GM19239 (cell line): ENCODE measurements at places on chromosomes 6 and 20.

- peak; percentile 48 for DNase-seq
Observed at GRCh38 chr6:139290787-139291311, 949 bp downstream of the TXLNB start.

DNA sequence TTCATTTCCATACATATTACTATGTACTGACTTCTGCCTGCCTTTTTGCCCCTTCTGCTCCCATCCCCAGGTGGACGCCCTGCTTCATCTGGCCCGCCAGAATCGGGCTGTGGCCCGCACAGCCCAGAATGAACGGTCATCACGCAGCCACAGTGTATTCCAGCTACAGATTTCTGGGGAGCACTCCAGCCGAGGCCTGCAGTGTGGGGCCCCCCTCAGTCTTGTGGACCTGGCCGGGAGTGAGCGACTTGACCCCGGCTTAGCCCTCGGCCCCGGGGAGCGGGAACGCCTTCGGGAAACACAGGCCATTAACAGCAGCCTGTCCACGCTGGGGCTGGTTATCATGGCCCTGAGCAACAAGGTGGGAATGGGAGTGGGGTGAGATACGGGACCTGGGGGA lies 4.7 kb upstream of the PHF1 start:
- DNase-seq, result no peak

DNA sequence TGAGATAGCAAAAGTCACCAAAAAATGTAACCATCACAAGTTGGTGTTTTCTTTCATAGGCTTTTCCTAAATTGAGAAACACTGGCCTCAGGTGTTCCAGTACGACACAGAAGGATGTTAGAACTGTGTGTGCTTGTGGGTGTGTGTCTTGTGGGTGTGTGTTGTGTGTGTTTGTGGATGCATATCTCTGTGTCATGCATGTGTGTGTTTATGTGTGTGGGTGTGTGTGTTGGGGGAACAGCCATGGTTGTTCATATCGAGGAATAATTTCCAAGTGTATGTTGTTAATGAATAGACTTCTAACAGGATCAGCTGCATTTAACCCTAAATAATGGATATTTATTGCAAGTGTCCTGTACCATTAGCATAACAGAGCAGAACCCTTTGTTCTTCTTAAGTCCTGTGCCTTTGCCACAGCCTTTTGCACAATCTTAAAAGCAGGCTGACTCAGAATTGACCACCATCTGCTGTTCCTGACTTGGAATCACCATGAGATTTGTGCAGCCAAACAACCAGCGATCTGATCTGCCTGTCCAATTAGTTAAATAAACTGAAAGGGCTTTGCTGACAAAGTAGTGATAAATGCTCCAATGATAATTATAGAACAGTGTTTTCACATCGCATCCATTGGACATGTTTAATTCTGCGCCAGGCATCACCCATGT lies 7.6 kb downstream of the CD93 start:
- no peak for DNase-seq

DNA sequence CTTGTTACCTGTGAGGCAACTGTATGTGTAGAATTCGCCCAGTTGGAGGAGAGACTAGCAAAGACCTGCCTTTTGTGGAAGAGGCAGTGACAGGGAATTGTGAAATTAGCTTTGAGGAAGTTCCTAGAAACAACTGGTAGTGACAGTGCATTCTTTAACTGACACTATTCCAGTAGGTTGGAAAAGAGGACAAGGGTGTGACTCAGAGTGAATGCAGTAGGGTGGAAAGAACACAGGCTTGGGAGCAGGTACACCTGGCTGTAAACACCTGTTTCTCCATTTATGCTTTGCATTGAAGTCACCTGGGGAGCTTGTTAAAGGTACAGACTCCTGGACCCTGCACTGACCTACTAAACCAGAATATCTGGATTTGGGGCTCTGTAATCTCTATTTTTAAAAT lies 295.7 kb downstream of the PHACTR1 start:
- no peak for DNase-seq

- DNase-seq, result no peak
Observed at GRCh38 chr6:36769676-36770499, 69.4 kb downstream of the CPNE5 start.

DNA sequence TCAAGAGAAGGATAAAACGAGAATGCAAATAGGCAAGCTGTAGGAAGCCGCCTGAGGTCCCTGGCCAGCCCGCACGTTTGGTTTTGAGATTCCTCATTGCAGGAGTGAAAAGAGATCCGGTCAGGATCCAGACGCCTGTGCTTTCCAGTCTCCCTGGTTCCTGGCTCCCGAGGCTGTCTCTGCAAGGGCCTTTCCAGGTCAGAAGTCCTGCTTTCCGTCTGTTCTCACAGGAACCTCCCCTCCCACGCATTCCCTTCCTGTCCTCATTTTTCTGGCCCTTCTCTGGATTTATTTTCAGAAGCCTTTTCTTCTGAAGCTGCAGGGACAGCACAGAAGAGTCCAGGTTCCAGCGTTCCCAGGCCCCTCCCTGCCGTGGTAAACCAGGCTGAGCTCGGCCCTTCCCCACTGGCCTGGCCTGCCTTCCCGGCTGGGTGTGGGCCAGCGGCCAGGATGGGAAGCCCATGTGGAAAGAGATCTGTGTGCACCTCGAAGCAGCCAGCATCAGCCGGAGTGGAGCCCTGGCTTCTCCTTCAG lies 54.0 kb downstream of the TMEM242 start:
- no peak for DNase-seq

GRCh38 chr20:61014491-61014890 lies 237.6 kb upstream of the CDH4 start:
- DNase-seq, result no peak

- no peak for DNase-seq
Observed at GRCh38 chr6:166910601-166911000, 45.7 kb downstream of the RNASET2 start.

DNA sequence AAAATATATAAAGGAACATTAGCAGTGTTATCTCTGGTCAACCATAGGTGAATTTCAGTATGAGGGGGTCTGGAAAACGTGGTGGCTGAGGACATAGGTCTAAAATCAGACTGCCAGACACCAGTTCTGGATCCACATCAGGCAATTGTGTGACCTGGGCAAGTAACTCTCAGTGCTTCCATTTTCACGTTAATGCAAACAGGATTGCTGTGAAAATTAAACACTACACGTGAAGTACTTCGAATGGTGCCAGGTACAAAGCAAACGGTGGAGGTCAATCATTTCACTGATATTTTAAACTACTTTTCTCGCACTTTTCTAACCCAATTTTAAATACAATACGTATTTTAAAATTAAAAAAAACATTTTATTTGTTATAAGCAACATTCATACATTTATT lies 315.7 kb downstream of the TRDN start:
- DNase-seq, result no peak

DNA sequence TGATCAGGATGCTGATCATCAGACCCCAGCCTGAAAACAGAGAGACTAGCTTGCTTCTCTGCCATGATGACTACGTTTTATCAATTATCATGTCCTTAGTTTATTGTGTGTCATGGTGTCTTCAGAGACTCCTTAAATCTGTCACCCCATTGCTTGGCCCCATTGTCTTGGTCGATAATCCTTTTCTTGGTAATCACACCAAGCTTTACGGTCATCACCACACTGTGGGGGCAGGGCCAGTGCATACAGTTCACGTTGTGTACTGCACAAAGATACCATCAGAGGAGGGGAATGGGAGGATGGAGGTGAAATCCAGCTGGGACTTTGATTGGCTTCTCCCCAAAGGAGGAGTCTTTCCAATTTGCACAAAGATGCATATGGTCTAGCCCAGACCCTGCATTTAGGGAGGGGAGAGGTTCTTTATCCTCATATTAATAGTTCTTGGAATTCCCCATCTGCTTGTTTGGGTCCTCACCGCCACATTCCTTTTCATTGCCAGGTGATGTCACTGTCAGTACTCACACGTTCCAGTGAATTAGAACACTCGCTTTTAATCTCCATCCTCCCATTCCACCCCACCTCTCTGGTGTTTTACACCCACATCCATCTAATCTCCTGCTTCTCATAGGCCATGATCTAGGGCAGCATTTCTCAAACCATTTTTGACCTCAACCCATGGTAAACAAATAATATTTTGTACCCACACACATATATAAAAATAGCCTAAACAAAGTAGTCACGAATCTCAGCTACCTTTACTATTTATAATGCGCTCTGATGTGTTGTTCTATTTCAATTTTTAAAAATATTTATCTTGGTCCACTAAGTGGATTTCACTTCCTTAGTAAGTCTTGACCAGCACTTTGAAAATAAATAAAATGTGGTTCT lies 5.7 kb downstream of the ETV7 start:
- no peak for DNase-seq

DNA sequence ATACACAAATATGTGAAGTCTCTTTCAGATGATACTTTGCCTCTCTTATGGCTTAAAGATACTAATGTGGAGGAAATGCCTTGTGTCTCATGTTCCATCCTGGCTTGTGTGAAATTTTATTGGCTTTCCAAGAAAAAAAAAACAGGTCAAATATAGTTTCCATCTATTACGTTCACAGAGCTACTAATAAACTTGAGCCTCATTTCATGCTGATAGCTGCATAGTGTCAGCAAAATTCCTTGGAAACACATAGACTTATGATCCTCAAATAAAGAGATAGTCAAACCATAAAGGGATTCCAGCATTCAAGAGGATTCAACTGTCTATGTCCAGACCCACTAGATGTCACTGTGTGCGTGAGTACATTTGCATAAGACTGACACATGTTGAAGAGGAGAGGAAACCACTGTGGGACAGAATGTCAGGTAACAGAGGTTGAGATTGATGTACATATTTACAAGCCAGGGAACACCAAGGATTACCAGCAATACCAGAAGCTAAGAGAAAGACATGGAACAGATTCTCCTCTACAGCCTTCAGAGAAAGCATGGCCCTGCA lies 266.6 kb downstream of the COL12A1 start:
- DNase-seq, result no peak

- no peak for DNase-seq
Observed at GRCh38 chr6:28953039-28953584, 29.3 kb upstream of the TRIM27 start.
